Activated T-cell treated with anti-CD3 and anti-CD28 coated beads for 4 hours (primary cell): ENCODE measurements at places on chromosomes 6 and 20.

DNA sequence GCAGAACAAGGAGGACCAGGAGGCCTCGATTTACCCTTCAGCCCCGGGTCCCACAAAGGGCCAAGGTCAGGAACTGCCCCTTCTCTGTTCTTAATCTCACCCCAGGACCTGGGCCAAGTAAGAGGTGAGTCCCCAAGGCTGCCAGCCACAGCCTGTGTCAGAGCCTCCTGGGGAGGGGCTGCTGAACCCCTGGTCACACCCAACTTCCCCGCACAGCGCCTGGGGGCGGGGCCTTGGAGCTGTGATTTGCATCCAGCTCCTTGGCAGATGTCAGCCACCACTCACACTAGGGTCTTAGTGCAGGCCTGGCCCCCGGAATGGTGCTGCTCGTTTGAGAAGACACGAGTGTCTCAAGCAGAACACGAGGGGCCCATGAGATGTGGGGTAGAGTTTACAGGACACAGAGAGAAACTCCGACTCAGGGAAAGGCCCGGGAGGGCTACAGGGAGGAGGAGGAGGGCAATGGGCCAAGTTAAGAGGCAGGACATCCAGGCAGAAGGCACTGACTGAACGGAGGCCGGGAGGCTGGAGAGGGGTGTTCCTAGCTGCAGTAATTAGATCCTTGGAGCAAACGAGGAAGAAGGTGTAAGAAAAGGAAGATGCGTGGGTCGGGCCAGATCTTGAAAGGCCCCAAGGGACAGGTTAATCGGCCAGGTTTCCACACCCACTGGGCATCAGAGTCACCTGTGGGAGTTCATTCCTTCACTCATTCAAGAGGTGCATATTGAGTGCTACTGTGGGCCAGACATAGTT is 26.9 kb downstream of the ZBP1 start:
- no peak for DNase-seq

DNA sequence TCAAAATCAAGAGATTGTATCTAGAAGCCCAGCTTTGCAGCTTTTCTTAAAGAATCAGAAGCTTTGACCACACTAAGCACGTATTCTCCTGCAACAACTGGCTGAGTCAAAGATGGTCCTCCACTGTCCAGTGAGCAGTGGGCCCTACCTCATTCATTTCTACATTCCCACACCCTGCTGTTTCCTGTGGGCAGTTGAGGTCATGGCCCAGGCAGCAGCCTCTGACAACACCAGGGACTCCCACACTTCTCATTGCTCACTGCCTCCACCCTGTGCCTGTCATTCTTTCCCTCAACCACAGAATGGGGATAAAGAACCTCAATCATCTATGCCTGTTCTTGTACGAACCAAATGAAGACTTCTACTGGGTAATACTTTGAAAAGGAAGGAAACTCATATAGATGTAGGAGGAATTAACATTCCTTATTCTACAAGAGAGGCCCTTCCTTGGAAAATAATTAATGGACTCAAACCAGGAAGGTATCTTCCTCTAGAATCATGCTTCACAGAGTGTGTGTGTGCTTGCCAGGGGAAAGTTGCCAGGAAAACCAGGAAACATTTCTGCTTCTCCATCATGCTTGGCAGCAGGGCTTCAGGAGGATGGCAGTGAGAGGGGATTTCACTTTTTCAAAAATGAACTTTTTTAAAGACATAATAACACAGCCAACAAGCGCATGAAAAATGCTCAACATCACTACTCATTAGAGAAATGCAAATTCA is 191.7 kb upstream of the RIN2 start:
- no peak for DNase-seq

DNA sequence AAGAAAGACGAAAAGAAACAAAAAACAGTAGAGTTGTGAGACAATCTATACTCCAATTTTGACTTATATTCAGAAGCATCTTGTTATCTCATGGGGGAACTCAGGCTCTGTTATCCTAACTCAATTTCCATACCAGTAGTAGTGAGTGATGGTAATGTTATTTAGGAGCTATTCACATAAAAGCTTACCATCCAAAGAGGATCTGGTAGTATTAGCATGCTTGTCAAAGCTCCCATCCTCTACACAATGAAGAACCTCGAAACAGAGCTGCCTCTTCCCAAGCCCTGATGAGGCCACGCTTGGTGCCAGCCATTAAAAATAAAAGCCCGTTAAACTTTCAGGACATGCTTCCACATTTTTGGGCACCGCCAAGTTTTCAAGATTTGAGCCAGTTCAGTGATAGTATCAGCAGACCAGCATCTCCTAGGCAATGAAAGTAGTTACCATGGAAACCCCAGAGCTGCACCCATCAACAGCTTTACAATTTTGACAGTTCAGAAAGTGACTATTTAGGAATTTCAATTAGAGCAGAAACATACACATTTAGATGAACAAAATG is 173.3 kb downstream of the CD83 start:
- DNase-seq = no peak

- DNase-seq = no peak
Observed at GRCh38 chr6:53795702-53796450, 1.1 kb downstream of the LRRC1 start.

DNA sequence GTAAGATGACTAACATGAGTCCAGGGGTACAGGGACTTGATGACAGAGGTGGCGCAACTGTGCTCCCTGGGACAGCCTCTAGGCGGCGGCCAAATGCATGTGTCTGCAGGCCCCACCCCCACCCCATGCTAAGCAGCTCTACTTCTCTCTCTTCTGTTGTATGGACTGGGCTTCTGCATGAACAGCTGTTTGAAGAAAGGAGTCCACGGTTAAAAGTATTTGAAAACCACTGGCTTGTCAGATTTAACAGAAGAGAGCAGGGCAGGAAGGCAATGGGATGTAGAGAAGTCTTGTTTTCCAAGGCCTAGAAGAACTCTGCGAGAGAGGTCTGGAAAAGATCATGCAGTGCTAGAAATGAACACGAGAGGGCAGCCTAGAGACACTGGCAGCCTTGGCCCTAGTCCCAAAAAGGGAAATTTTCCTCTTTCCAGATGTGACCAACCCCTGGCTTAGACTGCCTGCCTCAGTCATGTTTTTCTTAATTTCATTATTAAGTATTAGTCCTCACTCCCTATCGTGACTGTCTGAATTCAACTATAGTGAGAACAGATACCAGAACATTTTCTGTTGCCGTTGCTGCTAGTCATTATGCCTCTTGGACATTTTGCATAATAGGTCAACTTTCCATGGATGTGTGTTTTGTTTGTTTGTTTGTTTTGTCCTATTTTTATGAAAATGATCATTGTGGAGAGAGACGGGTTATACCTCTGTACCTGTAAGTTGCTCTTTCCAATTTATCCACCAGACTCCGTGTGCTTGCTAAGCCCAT is 265.0 kb downstream of the ADGRG6 start:
- peak; percentile 62 for DNase-seq

DNA sequence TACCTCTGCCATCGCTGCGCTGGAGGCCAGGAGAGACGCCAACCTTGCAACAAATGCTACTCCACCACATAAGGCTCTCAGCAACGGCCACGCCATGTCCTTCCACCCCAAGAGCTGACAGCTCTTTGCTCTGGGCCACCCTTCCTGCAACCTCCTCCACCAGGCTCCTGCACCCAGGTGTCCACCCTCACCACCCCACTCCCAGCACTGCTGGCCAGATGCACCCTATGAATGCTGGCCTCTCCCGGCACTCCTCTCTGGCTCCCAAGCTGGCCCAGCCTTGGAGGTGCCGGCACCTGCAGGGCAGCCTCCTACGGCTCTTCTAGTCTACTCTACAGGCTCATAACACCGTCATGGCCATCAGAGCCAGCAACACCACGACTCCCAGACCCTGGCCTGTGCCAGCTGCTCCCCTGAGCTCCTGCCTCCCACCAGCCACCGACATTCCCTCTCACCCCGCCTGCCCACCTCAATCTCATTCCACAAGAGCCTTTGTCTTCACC is 11.2 kb downstream of the TAF4 start:
- DNase-seq = no peak

DNA sequence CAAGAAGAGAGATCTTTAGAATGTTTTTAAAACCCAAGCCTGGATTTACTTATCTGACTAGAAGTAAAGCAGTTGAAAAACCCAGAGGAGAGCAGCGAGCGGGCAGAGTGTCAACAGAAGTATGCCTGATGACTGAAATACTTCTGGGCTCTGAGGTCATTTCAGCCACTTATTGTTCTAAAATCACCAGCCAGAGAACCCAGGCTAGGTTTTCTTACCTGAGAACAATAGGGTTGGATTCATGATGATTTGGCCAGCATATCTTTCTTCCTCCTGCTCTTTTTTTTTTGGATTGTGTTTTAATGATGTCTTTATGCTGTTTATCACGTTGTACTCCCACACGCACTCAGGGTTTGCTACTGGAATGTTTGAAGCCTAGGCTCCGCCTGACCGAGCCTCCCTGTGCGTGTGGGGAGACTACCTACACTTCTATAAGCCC is 63.0 kb upstream of the KIF25 start:
- no peak for DNase-seq

DNA sequence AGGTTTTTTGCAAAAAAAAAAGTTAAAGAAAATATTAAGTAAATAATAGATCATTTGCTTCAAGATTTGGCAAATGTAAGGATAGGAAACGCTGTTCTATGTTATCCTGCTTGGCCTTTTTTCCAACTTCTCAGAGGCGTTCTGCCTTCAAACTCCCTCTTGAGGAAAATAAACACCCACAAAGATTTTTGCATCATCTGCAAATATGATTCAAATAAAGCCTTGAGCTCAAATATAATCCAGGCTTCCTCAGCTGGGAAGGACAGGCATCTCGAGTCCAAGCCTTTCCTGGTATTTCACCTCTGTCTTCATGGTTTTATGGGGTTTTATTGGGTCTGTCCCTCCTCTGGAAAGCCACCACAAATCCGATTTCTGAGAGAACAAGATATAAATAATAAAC is 67.7 kb upstream of the PTPN1 start:
- DNase-seq = no peak

GRCh38 chr20:47508278-47508677 is 6.6 kb downstream of the NCOA3 start:
- no peak for DNase-seq

DNA sequence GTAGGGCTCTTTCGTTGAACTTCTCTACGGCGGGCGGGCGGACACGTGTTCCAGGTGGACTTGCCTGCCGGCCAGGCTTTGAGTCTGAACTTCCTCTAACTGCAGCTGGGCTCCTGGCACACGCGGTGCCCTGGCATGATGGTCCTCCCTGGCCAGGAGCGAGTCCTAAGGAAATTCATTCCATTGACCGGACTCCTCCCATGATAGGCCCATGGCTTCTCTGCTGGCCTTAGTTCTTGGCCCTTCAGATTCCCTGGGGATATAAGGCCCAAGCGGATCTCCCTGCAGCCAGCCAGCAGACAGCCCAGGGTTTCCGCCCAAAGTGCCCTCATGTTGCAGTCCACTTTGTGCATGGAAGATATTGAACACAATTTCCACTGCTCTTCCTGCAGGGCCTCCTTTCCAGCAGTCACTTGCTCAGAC is 39.4 kb downstream of the TBC1D7 start:
- no peak for DNase-seq

DNA sequence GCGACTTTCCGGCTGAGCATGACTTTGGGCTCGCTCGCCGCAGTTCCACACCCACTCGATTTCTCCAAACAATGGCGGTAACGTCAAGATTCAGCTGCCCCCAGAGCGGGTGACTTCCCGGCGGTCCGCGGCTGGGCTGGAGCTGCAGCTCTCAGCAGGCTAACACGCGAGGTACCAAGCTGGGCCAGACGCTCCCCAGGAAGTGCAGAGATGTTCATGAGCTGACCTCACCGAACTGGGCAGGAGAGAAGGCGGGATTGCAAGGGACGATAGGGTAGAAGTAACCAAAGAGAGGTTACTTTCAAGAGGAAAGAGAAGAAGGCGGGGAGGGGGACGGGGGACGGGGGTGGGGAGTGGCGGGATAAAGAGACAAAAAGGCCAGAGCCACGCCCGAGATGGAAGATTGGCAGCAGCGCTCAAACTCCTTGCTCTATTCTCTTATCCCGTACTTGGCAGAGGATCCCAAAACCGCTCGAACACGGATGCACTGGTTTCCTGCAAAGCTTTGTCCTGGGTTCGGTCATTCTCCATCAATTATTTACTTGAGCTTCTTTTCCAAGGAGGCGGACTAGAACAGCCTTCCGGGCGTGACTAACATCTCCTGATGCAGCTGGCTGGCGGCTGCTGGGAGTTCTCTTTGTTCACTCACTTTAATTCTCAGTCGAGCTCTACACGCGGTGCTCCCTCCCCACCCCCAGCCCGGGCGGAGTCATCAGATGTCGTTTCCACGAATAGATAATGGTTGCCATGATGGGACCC is at the start of gene MTCL3:
MTCL3 (minus strand) TSS at position 626 of the 759 bp plus-strand sequence.
- DNase-seq = peak; percentile 46

DNA sequence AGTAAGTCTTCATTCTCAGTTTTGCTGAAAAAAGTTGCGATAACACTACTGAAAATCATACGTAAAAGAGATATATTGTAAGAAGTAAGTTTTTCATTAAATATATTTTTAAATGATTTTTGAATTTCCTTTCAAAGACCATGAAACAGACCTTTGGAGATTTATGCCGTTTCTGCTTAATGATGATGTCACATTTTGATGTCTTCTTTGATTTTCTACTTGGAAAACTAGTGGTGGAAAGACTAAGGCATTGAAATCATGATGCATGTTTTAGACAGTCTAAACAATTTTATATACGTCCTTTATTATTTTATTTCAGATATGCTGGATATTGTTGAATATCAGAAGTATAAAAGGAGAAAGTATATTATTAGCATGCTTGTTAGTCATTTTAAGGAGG is 33.7 kb downstream of the EYA4 start:
- no peak for DNase-seq

GRCh38 chr6:143982968-143983367 is 25.1 kb downstream of the PLAGL1 start:
- DNase-seq = no peak

DNA sequence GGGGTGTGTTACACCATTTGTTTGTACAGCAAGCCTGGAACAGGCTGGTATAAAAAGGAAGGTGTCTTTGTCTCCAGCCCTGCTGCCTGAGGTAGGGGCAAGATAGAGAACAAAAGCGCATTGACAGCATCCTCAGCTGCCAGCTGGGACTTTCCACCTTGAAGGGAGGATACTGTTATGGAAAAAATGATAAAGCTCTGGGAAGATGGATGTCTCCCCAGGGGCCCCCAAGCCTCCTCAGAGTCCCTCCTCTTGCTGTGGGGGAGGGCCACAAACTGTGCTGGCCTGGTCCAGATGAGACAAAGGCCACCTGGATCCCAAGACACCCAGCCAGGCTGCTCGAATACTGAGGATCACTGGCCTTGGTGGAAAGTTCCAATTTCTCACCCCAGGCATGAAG is 13.0 kb downstream of the REM1 start:
- DNase-seq = no peak
